ENCODE measurements at places on chromosomes 2 and 18.

DNA sequence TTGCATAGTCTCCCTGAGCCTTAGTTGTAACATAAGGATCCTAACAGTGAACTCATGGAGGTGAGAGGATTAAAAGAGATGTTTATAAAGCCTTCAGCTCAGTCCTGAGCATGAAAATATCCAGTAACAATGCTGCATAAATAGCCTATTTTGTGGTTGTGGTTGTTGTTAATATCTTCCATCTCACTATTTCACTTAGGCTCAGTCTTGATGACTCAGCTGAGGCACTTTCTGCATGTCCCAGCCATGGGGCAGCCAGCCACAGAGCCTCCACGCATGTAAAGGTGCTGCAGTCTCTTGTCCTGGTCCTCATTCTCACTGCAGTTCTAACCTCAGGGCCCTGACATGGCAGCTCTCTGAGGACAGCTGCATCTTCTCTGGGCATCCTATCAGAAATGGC lies 218.8 kb upstream of the PKDCC start:
- DNase-seq, result no peak

GRCh38 chr2:237269138-237269875 lies 144.7 kb downstream of the COL6A3 start:
- no peak for DNase-seq

DNA sequence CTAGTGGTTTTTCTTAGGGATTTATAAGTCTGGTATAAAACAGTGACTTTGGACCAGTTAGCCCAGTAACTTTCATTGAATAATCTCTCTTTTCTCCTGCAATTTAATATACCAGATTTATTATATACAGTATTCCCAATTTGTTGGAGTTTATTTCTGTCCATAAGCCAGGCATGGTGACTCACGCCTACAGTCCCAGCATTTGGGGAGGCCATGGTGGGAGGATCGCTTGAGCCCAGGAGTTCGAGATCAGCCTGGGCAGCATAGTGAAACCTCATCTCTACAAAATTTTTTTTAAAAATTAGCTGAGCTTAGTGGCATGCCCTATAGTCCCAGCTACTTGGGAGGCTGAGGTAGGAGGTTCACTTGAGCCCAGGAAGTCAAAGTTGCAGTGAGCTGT lies 26.7 kb downstream of the CNNM4 start:
- no peak for DNase-seq

- no peak for DNase-seq
Measured at GRCh38 chr18:24860978-24861680, 400.7 kb downstream of the HRH4 start.

- no peak for DNase-seq
Measured at GRCh38 chr2:42098571-42099437, 51.0 kb downstream of the PKDCC start.

DNA sequence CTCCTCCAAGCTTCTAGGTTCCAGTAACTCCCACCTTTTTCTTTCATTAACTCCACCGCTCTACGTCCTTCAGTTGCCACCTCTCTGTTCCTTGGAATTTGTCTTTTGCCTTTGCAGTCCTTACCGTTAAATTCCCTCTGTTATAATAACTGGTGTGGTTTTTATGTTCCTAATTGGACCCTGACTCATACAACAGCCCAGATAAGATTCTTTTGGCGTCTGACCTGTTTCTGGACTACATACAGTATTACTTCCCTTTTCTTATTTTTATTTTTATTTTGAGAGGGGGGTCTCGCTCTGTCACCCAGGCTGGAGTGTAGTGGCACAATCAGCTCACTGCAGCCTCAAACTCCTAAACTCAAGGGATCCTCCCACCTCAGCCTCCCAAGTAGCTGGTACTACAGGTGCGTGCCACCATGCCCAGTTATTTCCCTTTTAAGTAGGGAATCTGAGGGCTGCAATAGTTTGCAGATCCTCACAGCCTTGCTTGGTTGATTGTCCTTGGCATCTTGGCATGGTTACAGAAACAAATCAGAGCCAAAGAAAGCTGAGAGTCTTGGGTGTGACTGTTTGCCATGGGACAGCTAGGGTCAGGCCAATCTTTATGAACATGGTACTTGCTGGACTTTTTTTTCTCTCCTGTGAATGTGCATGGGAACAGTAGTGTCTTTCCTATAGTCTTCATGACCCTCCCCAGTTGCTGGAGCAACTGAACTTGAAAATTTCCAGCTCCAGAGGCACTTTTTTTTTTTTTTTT lies 22.0 kb downstream of the TCF23 start:
- no peak for DNase-seq

GRCh38 chr2:138780908-138781307 lies 718 bp upstream of the NXPH2 start:
- no peak for DNase-seq

DNA sequence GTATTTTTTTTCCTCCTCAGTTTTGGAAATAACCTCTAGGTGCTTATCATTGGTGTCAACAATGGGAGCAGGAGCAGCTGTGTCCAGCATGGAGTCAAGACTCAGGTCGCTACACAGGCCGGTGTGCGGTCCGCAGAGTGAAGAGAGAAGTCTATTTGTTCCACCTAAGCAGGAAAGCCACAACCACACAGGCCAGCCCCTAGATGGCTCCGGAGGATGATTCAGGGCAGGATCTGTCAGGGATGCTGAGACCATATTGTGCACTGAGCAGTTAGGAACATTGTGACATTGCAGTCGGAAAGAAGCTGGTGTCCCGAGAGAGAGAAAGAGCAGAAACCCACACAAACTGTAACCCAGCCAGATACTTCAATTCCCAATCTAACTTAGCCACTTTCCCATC lies 136.9 kb downstream of the GAREM1 start:
- DNase-seq, result no peak

- DNase-seq, result peak; percentile 18
Measured at GRCh38 chr2:202831242-202832220, 40.0 kb downstream of the ICA1L start.

DNA sequence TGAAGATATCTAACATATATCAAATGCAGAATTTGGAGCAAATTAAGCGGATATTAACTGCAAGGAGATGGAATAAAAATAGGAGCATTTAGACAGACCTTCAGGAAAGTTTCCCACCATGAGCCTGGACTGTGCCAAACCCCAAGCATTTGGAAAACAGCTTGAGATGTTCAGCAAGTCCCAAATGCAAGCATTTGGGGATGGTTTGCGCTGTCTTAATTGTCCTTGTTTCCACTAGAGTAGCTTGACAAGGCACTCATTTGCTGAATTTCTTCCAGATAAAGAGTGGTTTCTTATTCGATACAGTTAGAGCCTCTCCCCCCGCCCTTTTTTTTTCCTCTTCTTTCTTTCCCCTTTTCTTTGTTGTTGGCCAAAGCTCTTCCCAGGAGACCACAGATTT lies 77.1 kb upstream of the CDC42EP3 start:
- DNase-seq, result no peak

- no peak for DNase-seq
Measured at GRCh38 chr2:205849136-205849535, 166.8 kb downstream of the NRP2 start.

GRCh38 chr2:161426922-161427663 lies 11.0 kb downstream of the TBR1 start:
- DNase-seq, result no peak

DNA sequence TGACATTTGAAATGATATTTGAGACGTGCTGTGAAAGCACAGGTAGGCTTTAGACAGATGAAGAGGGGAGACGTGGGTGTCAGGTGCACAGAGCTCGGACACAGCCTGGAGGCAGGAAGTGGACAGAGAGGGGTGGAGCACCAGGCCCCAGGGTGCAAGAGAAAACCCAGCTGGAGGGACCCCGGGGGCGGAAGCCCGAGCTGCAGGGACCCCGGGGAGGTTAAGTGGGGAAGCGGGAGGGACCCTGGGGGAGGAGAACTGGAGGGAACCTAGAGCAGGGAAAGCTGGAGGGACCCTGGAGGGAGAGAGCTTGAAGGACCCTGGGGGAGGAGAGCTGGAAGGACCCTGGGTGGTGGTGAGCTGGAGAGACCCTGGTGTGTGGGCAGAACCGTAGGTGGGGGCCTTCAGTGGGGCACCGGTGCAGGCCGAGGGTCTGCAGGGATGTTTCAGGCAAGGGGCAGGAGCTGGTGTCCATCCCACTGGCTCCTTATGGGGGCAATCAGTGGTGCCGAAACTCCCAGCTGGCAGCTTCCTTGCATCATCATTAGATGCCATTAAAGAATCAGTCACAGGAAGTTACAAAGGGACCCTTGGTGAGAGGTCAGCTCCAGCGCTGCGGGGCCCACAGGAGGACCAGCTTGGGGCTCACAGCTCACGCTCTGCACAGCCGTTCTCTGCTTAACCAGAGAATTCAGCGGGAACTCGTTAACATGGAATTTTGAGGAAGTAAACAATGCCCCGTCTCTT lies 246.6 kb downstream of the EIPR1 start:
- DNase-seq, result no peak

DNA sequence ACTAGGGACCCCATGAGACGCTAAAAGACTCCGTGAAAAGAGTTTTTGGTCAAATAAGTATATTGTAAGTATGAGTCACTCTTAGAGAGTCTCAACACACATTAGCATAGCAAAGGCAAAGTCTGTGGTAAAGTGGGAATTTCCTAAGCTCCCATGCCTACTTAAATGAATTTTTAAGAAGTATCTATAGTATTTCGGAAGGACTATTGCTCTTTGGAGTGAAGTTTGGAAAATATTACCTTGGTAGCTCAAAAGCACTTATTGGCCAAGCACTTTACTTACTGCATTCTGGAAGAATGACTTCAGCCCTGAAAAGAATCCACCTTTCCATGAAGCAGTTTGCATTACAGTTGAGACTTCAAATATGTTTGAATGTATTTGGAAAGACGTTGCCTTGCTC lies 57.1 kb downstream of the CAVIN2 start:
- DNase-seq, result no peak

- no peak for DNase-seq
Measured at GRCh38 chr2:48471048-48471474, 58.9 kb upstream of the STON1 start.

- DNase-seq, result no peak
Measured at GRCh38 chr2:26384183-26384582, 17.5 kb upstream of the DRC1 start.

DNA sequence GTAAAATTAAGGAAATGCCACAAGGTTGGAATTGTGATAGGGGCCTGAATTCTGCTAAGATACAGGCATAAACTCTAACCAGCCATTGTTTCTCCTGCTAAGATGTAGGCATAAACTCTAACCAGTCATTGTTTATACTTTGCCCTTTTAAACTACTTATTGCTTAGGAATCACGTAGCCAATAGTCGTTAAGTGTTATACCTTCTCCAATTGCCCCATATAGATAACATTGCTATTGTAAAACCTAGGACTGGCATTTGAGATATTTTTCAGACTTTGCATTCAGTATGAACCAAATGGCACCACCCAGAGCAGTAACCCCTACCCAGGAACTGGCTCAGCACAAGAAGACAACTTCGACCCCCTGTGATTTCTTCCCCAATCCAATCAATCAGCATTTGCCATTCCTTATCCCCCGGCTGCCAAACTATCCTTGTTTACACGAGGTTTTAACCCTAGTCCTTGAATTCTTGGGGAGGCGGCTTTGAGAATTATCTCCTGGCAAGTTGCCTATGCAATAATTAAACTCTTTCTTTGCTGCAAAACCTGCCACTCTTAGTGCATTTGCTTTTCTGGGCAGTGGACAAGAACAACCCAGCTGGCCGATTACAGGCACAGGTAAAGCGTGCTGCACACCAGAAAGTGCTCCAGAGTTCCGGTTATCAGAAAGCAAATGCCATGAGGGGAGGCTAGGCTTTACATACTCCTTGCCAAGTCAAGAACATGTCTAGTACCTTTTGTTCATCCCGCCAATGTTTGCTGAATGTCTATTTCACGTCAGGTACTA lies 167.6 kb downstream of the LAMA1 start:
- no peak for DNase-seq

- DNase-seq, result no peak
Measured at GRCh38 chr2:174749793-174750192, 14.5 kb downstream of the CHRNA1 start.

DNA sequence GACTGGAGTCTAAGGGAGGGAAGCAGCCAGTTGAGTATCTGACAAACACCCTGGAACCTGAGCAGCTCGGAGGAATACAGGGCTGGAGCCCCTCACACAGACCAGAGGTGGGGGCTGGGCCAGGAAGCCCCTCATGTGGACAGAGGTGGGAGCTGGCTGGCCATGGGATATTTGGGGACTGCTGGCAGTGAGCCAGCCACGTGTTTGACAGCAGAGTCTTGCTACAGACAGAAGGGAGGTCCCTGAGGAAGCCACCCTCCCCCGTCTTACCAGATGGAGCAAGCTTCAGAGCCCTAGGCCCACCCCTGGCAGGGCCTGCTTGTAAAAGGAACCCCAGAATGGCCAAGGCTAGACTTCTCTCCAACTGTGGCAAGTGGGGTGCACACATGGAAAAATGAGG lies 3.6 kb upstream of the MTERF4 start:
- DNase-seq, result no peak

DNA sequence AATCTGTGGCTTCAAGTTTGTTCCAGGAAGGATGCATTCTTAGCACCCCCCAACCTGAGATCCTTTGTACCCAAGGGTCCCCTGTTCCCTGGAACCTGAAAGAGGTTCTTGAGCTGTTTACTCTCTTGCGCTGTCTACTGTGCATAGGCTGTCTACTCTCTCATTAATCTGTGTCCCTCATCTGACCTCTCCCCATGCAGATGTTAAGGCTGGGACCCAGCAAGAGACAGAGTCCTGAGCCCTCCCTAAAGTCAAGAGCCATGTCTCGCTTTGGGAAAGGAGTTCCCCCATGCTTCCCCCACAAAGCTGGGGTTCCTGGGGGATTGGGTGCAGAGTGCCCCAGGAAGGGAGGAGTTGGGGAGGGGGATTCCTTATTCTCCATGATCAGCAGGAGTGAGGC lies 312.9 kb downstream of the CYP26B1 start:
- no peak for DNase-seq

GRCh38 chr2:106156305-106157296 lies 37.5 kb downstream of the UXS1 start:
- DNase-seq, result no peak

GRCh38 chr2:89842180-89842908 lies 1150.9 kb downstream of the RPIA start:
- DNase-seq, result no peak

- DNase-seq, result no peak
Measured at GRCh38 chr2:45647356-45647755, 4.1 kb upstream of the PRKCE start.

DNA sequence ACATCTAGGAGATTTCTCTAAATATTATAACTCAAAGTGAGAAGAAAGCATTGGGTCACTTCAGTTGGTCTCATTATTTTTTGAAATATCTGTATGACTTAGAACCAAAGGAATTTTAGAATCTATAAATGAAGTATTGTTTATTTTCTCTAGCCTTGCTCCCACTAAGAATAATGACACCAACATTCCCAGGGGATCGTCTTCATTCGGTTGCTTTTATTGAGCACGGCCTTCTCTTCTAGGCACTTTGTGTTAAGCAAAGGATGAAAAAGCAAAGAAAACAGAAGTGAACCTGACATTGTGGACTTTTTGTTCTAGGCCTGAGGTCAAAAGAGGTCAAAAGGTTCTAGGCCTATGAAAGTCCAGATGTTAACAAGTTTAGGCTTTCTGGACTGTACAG lies 231.9 kb downstream of the GALR1 start:
- no peak for DNase-seq

DNA sequence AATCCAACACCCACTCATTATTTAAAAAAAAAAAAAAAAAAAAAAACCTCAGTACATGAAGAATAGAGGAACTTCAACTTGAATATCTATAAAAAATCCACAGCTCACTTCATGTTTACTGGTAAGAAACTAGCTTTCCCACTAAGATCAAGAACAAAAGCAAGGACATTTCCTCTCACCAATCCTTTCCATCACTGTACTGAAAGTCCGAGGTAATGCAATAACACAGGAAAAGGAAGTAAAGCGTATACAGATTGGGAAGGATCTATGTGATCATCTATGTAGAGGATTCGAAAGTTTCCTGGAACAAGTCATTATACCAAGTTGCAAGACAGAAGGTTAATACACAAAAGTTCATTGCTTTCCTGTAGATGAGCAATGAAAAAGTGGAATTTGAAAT lies 63.2 kb downstream of the ROCK2 start:
- DNase-seq, result no peak

All from NCI-H1436 (cell line).